Activated T-helper 1 cell treated with anti-CD3 and anti-CD28 coated beads, Interleukin-2, amount 50 U/mL, for 16 hours (primary cell): ENCODE measurements at places on chromosomes 4 and X.

GRCh38 chr4:16729336-16729735, 169.1 kb downstream of the LDB2 start:
- no peak for DNase-seq

DNA sequence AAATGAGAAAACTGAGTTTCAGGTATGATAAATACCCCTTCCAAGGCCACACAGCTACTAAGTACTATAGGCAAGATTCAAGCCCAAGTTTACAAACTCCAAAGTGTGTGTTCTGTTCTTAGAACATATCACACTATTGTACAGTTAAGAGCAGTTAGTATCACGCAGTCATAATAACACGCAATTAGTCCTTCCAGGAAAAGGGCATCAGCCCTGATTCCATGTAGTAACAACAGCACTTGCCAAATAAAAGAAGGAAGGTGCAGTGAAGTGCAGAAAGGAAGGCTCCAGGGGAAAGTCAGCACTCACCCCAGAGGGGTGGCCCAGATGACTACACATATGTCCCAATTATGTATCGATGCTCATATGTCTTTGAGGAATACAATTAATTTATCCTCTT, 4.4 kb downstream of the TASL start:
- no peak for DNase-seq

DNA sequence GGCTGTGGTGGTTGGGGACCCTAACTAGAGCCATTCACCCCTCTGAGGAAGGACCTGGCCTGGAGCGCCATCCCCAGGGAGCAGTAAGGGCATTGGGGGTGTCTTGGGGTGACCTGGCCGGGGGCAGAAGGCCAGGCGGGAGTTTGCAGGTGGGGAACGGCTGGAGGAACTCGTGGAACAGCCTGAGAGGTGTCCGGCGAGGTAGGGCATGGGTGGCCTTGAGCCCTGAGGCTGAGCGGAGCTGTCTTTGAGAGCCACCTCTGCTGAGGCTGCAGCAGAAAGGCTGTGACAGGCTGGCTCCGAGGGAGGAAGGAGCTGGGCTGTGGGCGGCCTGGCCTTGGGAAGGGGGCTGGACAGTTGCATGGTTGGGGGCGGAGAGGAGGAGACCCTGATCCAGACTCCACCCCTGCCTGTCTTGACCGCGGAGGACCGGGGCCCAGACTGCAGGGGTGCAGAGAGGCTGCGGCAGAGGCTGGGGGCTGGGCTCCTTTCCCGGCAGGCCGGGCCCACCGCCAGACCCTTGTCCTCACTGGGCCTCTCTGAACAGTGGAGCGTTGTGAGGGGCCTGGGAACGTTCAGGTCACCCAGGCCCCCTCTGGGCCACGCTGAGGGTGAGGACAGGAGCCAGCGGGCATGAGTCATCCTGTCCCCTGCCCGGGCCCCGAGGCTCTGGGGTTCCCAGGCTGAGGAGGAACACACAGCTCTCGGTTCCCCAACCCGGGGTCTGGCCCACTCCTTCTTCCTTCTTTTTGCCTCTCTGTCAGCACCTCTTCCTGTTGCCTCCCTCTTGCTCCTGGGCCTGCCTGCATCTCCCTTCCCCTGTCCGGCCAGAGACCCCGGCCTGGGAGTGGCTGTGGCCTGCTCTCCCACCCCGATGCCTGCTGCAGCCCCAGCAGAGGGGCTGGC, 8.1 kb downstream of the SH3BP2 start:
- DNase-seq, result no peak

GRCh38 chr4:59565836-59566235, 1634.3 kb upstream of the ADGRL3 start:
- DNase-seq, result no peak

DNA sequence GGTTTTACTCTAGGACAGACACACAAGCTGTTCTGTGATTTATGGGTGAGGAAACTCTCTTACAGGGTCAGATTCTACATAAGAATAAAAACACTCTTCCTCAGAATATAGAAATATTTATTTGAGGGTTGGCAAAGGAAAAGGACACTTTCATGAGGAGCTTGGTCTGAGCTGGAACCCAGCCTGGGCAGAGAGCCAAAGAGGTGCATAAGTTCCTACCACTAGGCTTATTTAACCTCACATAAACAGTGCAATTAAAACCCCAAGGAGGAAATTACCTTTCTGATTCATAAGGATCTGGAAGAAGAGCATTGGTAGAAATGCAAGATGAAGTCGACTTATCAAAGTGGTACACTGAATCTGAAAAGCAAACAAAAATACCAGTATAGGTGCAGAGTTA, 32.9 kb downstream of the SETD7 start:
- no peak for DNase-seq

DNA sequence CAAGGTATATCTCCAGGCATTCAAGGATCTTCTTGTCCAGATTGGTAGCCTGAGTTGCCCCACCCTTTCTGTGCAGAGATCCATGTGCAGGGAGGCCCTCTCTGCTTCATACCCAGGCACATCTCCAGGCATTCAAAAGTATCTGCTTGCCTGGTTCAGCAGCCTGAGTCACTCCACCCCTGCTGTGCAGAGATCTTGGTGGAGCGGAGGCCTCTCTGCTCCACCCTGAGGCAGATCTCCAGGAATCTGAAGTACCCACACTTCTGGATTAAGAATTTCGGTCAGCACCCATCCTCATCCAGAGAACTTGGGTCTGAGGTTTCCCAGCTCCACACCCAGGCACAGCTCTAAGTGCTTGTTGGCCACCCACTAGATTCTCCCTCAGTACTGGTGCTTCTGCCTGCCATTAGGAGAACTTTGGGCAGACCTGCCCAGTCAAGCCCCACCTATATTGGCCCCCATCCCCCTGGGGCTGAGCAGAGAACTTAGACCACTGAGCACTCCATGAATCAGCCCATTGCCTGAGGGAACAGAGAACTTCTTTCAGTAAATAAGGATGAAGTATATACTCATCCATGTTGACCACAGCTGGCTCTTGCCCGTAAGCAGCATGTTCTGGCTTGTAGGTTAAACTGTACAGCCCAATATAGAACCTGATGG, 199.5 kb upstream of the ZCCHC13 start:
- DNase-seq, result no peak
